Stimulated activated CD8-positive, alpha-beta memory T cell treated with anti-CD3 and anti-CD28 coated beads, Interleukin-2, amount 100 ng/mL, for 1 hour (primary cell): ENCODE measurements at places on chromosomes 6 and 20.

DNA sequence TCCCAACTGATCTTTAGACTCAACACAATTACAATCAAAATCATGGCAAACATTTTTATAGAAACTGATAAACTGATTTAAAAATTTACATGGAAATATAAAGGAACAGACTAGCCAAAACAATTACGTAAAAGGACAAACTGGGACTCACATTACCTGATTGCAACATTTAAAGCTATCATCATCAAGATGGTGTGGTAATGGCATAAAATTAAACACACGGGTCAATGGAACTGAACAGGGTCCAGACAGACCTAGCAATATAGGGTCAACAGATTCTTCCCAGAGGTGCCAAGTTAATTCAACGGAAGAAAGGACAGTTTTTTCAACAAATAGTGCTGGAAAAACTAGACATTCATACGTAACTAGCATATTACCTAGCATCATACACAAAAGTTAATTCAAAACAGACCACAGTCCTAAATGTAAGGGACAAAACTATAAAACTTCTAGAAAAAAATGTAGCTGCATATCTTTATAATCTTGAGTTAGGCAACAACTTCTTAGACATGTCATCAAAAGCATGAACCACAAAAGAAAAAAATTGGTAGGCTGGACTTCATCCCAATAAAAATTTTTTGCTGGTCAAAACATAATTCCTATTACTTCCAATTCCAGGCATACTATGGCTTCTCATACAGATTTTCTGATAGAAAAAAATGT lies 147.4 kb upstream of the BEND6 start:
- DNase-seq: no peak

DNA sequence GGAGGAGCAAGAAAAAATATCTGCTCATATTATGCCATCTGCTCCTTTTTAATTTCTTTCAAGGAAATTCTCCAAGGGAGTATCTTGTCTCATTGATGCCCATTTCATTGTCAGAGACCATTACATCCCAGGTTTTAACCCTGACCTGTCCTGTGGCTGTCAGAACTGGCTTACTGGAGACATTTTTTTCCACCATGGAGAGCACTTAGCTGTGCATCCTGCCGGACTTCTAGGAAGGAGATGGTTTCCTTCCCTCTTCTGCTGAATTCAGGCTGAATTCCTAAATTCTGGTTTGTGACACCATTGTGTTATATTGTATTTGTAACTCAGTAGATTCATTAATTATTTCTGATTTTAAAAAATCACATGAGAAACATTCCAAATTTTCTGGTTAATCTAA lies 70.3 kb downstream of the NKAIN2 start:
- no peak for DNase-seq

GRCh38 chr6:132128424-132128823 lies 177.3 kb upstream of the CCN2 start:
- DNase-seq: no peak

DNA sequence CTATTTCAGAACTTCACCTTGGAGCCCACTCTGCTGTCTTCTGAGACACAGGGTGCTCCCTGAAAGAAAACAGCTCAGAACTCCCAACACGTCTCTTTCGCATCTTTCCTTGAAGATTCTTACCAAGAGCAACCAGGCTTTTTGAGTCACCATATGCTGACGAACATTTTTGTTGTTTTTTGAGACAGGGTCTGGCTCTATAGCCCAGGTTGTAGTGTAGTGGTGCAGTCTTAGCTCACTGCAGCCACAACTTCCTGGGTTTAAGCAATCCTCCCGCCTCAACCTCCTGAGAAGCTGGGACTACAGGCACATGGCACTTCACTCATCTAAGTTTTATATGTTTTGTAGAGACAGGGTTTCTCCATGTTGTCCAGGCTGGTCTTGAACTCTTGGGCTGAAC lies 68.5 kb downstream of the TRMT11 start:
- no peak for DNase-seq
